Activated naive CD4-positive, alpha-beta T cell (primary cell): ENCODE measurements at places on chromosomes 3 and 15.

- no peak for DNase-seq
Measured at GRCh38 chr3:186589121-186589520, 18.6 kb downstream of the DNAJB11 start.

DNA sequence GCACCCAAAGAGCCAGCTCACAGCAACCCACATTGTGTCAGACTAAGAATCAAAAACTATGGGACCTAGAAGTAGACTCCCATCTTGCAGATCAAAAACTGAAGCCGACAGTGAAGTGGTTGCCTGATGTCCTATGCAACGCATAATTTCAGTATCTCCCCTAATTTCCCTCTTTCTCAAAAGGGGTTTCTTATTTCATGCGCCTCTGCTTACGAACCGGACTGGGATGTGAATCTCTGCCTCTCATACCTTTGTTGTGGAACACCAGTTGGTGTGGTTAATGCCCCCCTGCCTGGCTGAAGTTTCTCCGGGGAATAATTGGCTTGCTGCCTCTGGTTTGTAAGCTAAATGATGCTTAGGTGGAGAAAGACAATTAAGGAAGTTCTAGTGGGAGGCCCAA lies 514 bp upstream of the FAM174B start:
- DNase-seq = no peak

DNA sequence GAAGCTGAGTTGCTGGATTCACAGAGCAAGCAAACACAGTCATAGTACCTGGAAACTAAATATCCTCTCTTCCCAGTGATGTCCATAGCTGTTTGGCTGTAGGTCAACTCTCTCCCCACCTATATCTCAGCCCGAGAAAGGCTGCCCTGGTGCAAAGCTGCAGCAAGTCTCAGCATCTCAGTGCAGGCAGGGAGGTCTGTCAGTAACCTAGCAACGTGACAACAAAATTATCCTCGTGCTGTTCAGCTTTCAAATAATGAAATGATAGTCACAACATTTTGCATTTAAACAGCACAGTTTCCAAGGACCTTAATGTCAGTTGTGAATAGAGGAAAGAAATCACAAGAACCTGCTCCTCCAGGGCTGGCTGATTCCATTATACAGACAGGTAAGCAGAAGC lies 83.6 kb downstream of the CHST2 start:
- no peak for DNase-seq

DNA sequence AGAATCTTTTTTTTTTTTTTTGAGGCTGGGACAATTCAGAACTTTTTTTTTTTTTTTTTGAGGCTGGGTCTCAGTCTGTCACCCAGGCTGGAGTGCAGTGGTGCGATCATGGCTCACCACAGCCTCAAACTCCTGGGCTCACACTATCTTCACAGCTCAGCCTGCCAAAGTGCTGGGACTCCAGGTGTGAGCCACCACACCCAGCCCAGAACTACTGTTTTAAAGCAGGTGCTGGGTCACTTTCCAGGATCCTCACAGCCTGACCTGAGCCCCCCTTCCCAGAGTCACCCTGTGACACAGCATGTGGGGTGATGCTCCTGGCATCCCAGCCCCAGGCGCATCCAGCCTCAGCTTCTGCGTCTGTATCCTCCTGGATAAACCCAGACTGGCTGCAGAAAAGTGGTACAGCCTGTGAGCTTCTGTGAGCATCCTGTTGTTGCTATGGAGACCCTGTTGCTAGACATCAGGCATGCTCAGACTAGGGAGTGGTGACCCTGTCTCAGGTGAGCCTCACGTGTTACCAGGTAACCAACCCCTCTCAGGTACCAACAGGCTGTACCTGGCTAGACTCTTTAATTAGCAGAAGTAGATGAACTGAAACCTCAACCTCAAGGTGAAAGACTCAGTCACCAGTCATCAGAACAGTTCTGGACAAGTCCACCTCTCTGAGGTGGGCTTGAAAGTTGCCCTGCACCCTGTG lies 15.0 kb downstream of the KLF13 start:
- DNase-seq = no peak

GRCh38 chr3:52289338-52289746 lies 1.7 kb downstream of the GLYCTK start:
- no peak for DNase-seq

GRCh38 chr15:88630798-88631463 lies 7.9 kb upstream of the ISG20 start:
- no peak for DNase-seq

GRCh38 chr3:101939361-101940049 lies 90.2 kb downstream of the NFKBIZ start:
- no peak for DNase-seq

GRCh38 chr3:43161684-43162229 lies 55.9 kb upstream of the POMGNT2 start:
- DNase-seq = no peak

- no peak for DNase-seq
Measured at GRCh38 chr15:59484399-59484798, 46.4 kb downstream of the FAM81A start.

GRCh38 chr15:93111451-93111850 lies 22.4 kb upstream of the RGMA start:
- DNase-seq = no peak

DNA sequence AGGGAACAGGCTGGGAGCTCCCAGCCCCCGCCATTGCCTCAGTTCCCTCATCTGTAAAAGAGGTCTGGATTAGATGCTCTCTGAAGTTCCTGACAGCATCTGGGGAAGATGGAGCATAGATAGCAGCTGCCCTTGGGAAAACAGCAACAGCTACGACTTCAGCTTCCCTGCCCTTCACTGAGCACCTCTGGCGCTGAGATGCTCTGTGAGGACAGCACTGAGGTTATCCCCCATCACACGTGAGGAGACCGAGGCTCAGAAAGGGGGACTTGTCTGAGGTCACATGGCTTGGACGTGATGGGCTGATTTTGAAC lies 11.1 kb upstream of the RPL29 start:
- no peak for DNase-seq

- no peak for DNase-seq
Measured at GRCh38 chr15:89244574-89244903, 760 bp downstream of the FANCI start.

DNA sequence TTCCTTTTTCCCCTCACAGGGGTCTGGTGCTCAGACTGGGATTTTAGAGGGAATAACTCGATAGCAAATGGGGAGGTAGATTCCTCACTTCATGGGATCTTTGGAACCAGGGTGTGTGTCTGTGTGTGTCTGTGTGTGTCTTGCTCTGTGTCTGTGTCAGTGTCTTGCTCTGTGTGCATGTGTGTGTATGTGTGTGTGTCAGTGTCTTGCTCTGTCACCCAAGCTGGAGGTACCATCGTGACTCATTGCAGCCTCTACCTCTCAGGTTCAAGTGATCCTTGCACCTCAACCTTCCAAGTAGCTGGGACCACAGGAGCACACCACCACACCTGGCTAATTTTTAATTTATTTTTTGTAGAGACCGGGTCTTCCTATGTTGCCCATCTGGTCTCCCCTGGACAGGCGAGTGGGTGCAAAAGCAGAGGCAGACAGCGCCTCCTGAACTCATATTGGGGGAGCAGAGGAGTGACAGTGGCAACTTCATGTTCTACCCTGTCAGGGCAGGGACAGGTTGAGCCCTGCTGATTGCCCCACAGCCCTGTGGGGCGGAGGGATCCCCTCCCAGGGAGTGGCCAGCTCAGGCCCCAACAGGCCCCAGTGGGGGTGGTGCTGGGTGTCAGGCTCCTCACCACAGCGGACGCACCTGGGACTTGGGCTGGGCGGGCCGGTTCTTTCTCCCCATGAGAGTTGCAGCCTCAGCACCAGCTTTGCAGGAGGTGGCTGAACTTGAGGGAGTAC lies 10.4 kb upstream of the SEMA4B start:
- no peak for DNase-seq

DNA sequence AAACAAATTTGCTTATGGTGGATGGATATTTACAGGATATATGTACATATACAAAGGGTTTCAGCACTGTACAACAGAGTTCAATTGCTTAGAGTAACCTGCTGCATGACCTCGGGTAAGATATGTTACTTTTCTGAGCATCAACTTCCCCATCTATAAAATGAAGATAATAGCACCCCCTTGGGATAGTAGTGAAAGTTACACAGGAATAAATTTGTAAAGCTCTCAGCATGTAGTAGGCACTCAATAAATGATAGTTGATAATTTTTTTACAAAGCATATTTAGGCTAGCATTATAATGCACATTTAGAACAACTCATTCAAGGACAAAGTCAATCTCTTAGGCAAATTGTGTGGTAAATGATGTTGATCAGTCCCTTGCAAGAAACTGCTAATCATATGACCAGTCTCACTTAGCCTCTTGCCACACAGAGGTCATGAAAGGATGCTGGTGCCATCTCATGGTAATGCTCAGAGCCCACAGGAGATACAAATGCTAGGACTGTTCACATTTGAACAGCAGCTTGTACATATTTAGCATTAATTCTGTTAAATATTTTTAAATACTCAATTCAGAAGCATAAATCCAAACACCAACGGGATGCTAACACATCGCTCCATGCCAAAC lies 123.9 kb downstream of the MAGI1 start:
- DNase-seq = no peak

- DNase-seq = no peak
Measured at GRCh38 chr15:81330366-81331090, 6.6 kb upstream of the STARD5 start.

DNA sequence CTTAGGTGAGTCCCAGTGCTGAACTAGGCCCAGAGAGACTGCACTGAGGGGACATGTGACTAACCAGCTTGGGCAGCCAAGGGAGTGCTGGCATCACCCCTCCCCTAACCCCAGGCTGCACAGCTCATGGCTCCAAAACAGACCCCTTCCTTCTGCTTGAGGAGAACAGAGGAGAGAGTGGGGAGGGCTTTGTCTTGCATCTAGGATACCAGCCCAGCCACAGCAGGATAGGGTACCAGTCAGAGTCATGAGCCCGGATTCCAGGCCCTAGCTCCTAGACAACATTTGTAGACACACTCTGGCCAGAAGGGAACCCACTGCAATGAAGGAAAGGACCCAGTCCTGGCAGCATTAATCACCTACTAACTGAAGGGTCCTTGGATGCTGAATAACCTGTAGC lies 49.9 kb upstream of the PLSCR4 start:
- no peak for DNase-seq

GRCh38 chr3:152581951-152582350 lies 253.0 kb upstream of the P2RY1 start:
- DNase-seq = no peak

GRCh38 chr15:53976844-53977392 lies 1.3 kb upstream of the UNC13C start:
- no peak for DNase-seq

DNA sequence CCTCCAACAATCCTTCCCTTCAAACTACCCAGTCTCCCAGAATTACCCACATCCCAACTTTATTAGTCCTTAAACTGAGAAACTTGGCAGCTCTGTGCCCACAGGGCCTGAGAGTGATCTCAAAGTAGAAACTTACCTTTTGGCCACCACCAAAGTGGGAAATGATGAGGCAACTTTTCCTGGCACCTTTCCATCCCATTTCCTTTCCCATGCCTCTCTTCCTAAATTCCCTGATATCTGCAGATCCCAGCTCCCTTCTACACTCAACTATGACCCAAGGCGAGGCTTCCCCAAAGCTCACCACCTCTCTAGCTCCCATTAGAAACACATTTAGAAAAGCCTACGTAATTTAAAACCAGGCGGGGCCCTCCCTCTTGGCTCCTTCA lies 271.9 kb downstream of the FOXP1 start:
- DNase-seq = no peak

GRCh38 chr15:32096916-32097617 lies 66.8 kb downstream of the CHRNA7 start:
- DNase-seq = no peak

DNA sequence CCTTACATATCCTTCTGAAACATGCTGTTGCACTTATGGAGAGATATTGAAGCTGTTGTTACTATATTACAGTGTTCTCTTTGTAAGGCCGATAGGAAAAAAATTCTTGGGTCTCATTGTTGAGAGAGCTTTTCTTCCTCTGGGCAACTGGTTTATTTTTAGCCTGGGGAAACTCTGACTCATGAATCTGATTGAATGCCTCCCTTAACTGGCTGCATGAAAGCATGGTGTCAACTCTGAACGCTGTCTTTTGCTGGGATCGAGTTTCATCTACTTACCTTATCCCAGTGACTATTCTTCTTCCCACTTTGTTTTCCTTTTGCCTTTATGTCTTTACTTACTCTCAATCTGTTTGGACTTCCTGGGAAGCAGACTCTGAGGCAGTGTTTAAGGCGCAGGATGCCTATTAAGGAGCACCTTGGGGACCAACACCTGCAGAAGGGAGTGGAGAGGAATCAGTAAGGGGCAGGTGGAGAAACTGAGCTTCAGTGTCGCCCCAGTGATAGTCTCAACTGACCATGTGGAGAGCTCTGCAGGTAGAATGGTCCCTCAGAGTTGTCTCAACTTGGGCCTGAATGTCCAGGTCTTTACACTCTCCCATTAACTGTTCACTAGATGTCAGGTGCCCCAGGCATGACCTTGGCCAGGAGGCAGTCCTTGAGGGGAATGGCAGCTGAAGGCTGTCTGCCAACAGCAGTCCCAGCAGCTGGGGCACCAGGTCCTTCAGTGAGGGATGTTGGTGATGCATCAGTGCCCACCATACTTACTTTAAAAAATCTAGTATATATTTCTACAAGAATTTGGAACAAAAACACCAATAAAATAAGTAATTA lies 88.9 kb upstream of the CCNL1 start:
- DNase-seq = no peak
